Pancreas (tissue), 10 donors: ENCODE measurements at places on chromosomes 12 and 14. TPM values are rescaled to one million over a fixed set of nuclear protein-coding genes. Genes with fewer than 3 reads are reported as not detected.

TEX52 gene
- polyA plus RNA-seq = not detected

GPRC5D gene
- polyA plus RNA-seq = 0.33 TPM

ACOT6 gene
- polyA plus RNA-seq = not detected

RAD9B gene
- not detected for polyA plus RNA-seq

DENR gene
- polyA plus RNA-seq = 20.4 TPM

GUCY2C gene
- polyA plus RNA-seq = 0.02 TPM
